Left lobe of liver (tissue), 2 donors: ENCODE measurements at places on chromosomes 6 and 20. TPM values are rescaled to one million over a fixed set of nuclear protein-coding genes. Genes with fewer than 3 reads are reported as not detected.

The SPDEF gene
- 0.15 TPM for total RNA-seq

DNA sequence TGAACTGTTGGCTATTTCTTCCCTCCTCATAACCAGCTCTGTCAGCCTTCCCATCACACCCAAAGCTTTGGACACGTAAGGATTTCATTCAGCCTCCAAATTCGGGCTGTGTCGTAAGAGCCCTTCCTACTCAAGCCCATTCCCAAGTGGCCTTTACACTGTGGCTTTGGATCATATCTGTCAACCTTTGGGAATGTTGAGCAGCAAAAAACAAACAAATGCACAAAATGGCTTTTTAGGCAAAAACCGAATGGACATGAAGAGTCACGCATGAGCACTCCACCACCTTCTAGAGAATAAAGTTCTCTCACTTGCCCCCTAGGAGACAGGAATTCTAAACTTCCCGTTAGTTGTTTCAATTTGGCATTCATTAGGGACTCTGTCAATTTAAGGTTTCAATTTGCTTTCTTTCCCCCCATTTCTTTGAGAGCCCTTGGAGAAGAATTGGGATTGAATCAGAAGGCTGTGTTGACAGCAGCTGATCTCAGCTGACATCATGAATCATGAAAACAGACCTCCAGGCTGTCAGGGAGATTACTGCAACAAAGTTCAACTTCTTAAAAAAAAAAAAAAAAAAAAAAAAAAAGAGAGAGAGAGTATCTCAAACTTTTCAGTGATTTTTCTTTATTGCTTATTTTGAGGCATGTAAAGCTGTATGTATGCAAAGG, 110.3 kb downstream of the BCAS1 start:
- no peak for DNase-seq

GRCh38 chr20:17796091-17796563, 96.4 kb downstream of the BANF2 start:
- peak; percentile 90 for DNase-seq

The MCM3 gene
- total RNA-seq: 7.8 TPM

- no peak for DNase-seq
These were observed 37.4 kb downstream of the RCAN2 start for GRCh38 chr6:46453741-46454316.

GRCh38 chr6:69069881-69070280, 434.8 kb downstream of the ADGRB3 start:
- no peak for DNase-seq
